Brain (organoid and tissue), 16 donors: ENCODE measurements at places on chromosomes 1 and 21.

DNA sequence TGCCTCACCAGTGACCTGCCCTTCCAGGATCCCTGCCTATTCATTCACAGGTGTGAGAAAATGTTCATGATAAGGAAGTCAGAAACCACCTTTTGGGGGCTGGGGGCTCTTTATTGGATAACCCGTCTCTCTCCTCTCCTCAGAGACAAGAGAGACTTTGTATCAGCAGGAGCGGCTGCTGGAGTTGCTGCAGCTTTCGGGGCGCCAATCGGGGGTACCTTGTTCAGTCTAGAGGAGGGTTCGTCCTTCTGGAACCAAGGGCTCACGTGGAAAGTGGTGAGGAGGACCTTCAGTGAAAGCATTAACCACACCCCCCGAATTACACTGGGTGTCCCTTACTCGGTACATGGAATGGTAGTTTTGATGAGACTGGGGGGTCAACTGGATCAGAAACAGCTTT lies 20.6 kb downstream of the NPPA start:
- no peak for DNase-seq

GRCh38 chr1:32413507-32414185 lies 19.4 kb upstream of the BSDC1 start:
- peak; percentile 15 for DNase-seq

DNA sequence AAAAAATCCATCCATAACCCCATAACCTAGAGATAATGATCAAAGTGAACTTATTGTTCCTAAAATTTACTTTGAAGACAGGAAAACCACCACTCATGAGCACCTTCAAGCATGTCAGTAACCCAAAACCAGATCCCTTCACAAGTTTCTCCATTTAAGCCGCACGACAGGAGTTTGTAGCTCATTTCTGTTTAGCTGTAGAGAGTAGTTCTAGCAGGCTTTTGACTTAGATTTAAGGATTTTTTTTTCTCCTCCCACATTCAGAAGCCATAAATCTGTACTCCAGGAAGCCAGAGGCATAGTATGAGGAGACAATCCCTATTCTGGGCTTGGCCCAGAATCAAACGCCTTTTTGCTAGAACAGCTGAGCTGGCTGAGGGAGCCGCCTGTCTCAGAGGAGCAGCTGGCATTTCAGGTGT lies 25.6 kb downstream of the TOMM20 start:
- no peak for DNase-seq

GRCh38 chr1:64280001-64280400 lies 76.6 kb downstream of the UBE2U start:
- DNase-seq, result no peak

GRCh38 chr1:12703821-12704451 lies 12.0 kb upstream of the AADACL3 start:
- DNase-seq, result no peak

DNA sequence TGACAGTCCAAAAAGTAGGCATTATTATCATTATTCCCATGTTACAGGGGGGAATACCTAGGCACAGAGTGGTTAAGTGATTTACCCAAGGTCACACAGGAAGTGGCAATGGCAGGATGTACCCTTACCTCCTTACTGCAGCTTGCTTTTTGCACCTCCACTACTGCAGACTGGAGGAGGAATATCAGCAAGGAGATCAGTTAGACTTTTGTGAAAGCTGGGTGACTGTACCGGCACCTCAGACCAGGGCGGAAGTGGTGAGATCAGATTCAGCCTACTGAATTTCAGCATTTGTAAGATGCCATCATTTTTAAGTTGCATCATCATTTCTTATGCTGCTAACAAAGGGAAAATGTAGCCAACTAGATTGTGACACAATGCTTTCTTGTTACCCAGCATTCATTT lies 4.5 kb downstream of the ADARB1 start:
- no peak for DNase-seq

DNA sequence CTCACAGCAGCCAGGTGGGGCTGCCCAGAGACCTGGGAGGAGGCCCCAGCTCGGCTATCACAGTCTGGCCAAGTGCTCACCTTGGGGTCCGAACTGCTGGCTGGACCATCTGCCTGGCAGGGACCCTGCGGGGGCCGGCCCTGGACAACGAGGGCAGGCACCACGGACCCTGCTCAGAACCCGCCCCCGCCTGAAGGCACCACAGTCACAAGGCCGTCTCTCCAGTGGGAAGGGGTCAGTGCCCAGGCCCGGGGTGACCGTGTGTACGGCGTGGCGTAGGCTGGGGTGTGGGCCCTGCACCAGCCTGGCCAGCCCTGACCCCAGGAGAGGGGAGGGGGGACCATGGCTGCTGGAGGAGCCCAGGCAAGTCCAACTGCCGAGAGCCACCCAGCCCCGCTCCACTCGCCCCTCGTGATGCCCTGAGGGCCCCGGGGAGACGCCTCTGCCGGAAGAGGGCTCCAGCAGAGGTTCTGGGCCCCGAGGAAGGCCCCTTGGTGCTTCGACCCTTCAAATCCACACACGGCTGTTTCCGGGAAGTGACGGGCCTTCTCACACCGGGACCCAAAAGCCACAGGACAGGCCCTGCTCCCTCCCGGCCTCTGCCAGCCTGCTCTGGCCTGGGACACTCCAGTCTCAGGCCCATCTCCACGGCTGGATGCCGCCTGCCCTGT lies 11.2 kb upstream of the RNF223 start:
- DNase-seq, result no peak

- DNase-seq, result peak; percentile 12
Observed at GRCh38 chr1:78121710-78122109, 75.9 kb downstream of the GIPC2 start.

DNA sequence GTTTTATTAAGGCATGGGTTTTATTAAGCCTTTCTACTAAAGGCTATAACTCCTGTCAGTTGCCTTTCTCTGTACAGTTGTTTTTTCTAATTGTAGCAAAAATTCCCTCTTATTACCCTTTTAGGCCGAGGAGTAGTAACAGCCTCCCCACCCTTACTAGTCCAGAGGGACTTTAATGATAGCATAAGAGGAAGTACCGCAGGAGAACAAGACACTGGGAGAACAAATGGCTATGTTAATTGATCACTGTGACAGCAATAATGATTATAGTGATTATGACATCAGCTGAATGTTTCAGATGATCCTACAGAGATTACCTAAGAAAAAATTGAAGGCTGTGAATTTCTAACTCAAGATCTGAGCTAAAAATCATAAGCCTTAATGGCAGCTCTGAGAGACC lies 383.0 kb upstream of the PTBP2 start:
- DNase-seq, result no peak

DNA sequence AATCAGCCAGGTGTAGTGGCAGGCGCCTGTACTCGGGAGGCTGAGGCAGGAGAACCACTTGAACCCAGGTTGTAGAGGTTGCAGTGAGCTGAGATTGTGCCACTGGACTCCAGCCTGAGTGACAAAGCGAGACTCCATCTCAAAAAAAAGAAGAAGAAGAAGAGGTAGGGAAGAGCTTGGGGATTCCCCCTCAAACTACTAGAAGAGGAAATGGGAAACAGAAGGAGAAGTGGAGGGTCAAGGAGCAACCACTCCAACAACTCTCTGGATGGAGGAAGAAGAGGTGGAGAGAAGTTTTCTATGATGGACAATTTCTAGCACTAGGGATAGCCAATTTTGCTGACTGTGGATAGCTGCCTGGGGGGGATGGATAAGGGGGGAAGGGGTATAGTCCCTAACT lies 14.9 kb upstream of the SLAMF9 start:
- no peak for DNase-seq

DNA sequence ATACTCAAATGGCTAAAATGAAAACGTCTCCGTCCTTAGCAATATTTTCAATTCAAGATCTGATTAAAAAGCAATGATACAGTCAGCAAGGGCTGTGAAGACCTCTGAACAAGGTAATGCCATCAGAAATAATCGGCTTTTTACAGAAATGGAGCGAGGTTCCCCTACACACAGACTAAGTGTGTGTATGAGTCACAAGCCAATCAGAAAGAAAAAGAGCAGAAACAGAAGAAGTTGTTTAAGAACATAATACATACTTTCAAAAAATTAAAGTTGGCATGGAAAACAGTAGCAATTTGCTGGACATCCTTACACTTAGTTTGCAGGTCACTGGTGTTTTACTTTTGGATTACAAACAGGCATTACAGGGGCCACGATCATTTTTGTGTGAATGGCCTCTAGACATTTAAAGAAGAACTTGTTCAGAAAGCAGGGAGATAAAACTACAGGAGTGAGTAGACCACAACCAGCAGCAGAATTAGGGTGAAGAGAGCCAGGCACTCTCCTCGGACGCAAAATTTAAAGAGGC lies 350.0 kb upstream of the RUNX1 start:
- no peak for DNase-seq

DNA sequence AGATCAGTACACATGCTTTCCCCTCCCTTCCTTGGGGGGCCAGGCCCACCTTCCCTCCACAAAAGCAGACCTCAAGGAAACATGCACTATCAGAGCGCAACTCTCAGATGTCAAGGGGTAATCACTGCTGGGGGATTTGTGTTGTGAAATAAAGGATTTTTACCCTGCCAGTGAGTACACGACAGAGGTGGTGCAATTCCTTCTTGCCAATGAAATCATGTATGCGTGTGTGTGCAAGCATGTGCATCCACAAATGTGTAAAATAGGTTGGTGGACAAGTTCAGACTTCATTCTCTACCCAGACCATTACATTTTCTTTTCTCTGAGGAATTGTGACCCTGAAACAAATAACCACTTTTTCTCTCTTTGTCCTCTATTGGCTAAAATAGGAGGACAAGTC lies 9.8 kb upstream of the NOS1AP start:
- no peak for DNase-seq

- DNase-seq, result no peak
Observed at GRCh38 chr1:102120910-102121309, 124.2 kb upstream of the OLFM3 start.

DNA sequence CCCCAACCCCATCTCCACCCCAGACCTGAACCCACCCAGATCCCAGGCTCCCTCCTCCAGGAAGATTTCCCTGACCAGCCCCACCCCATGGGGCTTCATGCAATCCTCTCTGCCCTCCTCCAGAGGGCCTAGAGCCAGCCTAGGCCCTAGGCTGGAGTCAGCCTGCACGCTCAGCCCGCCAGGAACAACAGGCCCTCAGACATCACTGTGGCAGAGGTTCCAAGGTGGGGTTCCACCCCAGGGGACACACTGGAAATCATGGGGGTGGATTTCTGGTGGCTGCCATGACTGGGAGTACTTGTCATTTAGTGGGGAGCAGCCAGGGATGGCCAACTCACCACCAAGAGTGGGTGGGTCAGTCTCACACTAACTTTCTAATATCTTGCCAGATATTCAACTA lies 122.0 kb downstream of the GLIS1 start:
- DNase-seq, result no peak

DNA sequence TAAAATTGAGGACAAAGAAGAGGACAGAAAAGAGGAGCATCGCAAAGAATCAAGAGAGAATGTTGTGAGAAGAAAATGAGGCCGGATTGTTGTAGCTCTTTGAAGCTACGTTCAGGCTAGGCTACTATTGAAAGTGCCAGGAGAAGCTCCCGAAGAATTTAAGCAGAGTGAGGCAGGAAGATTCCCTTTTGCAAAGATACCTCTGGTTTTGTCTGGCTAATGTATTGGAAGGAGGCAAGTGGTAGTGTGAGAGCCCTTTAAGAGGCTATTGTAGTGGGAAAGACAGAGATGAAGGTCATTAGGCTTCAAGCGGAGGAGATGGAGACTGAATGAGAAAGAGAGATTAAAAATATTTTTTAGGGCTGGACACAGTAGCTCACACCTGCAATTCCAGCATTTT lies 476.9 kb upstream of the ADGRL2 start:
- no peak for DNase-seq

DNA sequence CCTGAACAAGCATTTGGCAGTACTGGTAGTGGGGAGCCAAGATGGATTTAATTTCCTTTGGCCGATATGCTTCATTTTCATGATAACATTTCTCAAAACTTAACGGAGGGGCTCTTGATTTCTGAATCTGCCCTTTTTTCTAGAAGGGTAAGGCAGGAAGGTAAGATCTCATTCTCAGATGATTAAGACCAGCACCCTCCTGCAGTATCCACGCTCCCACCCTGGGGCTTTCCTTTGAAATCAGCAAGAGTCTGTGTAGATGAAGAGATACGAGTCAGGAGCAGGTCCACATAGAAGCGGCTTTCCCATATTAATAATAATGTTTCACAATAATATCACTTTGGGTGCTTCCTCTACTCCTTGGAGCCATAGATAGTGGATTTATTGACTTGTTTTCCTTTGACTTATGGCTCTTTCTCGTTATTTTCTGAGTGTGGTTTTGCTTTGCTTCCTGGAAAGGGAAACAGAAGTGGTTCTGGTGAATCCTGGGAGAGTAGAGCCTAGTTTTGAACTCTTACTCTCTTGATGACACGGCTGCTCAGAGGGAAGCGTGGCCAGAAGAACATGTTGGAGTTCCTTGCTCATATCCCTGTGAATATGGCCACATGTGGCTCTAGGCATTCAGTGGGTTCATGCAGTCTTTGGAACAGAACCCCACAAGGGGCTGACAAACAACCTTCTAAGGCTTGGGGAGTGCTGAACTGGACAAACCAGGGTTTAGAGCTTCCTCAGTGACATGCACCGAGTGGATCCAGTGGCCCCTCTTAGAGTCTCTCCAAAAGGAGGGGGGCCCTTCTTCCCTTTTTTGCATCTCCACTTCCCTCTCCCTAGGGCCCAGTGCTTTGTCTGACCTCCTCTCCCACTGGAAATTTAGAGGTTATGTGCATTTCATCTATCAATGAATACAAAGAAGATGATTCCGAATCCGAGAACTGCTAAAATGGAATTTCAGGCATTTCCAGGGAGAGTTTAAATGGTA lies 195.7 kb downstream of the DYRK1A start:
- DNase-seq, result no peak

GRCh38 chr1:235049217-235049616 lies 79.4 kb downstream of the TOMM20 start:
- no peak for DNase-seq

DNA sequence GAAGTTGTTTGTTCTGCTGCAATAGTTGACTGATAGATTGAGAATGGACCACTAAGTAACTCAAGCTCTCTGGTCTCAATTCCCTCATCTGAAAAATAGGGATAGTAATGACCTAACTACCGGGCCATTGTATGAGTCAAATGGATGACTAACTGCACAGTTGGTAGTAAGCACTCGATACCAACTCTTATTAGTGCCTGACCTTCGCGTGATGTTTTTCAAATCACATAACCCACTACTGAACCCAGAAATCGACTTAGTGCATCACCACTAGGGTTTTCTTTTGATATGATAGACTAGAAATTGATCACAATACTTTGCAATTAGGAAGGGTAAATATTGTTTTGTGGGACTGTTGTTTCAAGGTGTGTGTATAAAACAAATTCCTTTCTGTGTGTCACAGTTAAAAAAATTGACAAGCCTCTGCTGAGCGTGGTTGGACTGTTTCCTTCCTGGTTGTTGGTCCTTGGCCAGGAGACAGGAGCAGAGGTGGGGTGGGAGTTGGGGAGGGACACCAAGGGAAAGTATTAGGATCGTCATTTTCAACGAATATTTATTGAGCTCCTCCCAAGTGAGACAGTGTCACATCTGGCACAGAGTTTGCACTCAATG lies 54.0 kb upstream of the LRP8 start:
- DNase-seq, result no peak

DNA sequence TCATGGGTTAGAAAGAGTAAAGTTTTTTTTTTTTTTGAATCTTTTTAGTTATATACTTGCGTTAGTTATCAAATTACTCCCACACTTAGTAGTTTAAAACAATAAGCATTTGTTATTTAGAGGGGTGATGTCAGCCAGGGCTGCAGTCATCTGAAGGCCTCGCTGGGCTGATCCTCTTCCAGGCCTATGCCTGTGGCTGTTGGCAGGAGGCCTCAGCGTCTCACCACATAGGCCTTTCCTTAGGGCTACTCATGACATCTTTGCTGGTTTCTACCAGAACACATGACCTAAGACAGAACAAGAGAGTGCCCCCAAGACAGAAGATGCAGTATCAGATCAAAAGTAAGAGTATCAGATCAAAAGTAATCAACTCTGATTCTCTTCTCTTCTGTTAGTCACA lies 167.4 kb downstream of the HHAT start:
- no peak for DNase-seq
